ENCODE measurements at places on chromosomes 3 and 15.
A peak's percentile ranks its signal among the peaks of the same experiment; 100 is the strongest.

GRCh38 chr15:73957276-73957675 lies 31.0 kb downstream of the LOXL1 start:
- DNase-seq, result no peak

DNA sequence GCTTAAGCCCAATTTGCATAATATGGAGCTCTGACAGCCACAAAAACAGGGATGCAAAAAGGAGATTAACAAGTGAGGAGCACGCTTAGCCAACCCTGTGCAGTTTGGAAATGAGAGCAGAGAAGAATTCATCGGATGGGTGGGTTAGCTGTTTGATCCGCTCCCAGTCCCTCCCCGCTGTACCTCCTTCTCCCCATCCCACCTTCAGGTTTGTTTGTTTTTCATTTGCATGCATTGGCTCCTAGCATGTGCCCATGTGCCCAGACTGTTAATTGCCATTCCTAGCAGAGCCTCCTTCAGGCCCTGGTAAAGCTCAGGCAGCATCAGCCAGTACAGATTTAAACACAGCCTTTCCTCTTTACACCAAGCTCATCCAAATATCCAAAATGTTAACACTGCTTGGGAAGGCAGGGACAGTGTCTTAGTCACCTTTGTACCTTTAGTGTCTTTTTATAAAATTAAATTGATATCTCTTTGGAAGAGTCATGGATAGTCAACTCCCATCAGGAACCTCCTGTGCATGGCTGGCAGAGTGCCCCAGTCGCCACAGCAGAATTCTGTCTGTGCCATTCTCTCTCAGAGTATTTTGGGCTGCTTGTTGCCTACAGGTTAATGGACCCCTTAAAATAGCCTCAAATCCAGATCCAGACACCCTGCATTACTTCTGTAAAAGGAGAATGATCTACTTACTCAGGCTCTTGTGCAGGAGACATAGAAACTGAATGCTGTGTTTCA lies 244.2 kb downstream of the LSAMP start:
- DNase-seq, result no peak

- no peak for DNase-seq
Observed at GRCh38 chr3:68458581-68458980, 473.8 kb downstream of the TAFA4 start.

DNA sequence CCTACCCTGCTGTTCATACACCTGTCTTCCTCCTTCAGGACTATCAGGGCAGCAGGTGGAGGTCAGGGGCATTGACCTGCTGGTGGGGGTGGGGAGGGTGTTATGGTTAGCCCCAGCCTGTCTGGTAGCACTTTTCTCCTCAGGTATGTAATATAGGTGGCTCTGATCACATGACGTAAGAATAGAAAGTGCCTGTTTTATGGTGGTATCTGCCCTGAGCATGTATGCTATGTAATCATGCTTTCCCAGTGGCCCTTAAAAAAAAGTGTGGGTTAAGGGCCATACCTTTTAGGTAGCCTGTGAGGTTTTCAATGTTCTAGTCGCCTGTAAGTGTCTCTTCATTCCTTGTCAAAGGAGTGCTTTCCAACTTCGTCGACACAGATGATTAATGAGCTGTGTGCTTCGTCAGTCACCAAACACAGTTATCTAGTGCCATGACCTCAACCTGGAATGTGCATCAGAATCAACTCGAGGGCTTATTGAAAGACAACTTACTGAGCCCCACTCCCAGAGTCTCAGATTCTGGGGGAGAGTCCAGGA lies 86.3 kb downstream of the KLHL25 start:
- no peak for DNase-seq

DNA sequence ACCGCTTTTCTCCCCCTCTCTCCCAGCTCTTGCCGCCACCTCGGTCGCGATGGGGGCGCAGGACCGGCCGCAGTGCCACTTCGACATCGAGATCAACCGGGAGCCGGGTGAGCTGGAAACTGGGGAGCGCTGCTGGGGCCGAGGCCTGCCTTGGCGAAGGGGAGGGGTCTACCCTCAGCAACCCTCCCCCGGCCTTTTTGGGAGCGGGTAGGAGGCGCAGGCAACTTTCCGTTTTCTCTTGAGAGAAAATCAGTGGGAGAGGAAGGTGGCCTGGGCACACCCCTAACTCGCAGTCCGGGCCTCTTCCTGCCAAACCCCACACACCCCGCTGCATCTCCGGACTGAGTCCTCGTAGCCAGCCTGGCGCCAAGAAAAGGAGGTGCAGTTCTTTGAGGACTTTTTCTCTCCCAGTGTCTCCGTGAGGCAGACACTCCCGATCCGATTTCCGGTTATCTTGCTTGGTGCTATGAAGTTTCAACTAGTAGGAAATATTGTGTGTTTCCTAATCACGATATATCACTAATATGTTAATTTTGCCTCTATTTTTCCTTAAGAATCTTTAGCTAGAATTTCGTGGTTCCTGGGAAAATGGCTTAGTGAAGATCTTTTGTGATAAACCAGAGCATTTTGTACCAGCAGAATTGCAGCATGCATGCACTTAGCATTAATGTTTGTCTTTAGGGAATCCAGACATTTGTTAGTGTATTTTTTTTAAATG lies 631 bp downstream of the NKTR start:
- peak; percentile 50 for DNase-seq

DNA sequence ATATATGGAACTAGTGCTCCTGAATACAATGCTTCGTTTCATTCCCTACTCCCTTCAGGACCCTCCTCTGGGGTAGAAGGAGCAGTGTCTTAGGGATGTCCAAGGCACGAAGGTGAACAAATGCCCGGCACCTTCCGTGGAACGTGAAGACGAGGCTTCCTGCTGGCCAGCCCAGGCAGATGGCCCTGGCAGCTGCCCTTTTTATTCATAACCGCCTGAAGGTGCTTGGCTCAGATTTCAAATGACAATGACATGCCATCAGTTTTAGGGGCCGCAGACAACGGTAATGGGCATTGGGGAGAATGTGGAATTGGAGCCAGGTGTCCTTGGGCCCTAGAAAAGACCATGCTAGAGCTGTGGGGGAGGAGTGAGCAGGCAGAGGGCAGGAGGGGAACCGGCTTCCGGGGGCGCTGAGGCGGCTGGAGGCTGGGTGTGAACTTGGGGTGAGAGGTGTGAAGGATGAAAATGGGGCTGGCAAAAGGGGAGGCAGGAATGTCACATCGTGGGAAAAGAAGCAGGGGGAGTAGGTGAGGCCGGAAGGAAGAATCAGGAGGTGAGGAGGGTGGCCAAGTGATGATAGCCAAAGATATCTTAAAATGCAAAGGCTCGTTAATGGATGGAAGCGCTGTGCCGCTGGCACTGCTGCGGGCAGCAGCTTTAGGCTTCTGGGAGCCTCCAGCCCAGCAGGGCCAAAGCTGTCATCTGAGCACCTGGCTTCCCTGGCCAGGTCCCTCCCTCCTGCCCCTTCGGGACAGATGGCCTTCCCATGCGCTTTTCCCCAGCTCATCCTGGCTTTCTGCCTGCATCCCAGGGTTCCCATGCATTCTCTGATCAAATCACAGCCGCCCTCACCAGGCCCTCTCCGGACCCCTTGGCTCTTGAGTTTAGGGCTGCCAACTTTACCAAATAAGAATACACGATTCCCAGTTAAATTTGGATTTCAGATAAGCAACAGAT lies 93.7 kb downstream of the TMEM266 start:
- DNase-seq, result no peak

DNA sequence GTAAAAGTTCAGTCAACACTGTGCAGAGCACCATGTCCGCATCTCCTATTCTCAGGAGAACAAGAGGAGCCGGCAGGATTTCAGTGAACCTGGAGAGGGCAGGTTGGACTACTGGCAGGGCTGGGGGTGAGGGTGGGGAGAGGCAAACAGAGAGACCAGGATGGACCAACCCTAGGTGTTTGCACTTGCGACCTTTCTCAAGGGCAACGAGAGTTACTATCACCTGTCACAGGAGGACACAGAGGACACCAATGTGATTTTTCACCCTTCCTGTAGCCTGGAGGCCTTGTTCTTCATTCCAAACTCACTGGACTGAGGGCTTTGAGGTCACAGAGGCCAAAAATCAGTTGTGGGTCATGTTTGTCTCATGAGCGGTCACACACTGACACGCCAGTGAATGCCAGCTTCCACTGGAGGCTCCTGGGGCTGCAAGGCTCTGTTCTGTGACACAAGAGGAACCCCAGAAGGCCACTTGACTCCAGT lies 89.5 kb downstream of the CPN2 start:
- no peak for DNase-seq

GRCh38 chr3:132783152-132783551 lies 60.9 kb upstream of the NPHP3 start:
- DNase-seq, result no peak

DNA sequence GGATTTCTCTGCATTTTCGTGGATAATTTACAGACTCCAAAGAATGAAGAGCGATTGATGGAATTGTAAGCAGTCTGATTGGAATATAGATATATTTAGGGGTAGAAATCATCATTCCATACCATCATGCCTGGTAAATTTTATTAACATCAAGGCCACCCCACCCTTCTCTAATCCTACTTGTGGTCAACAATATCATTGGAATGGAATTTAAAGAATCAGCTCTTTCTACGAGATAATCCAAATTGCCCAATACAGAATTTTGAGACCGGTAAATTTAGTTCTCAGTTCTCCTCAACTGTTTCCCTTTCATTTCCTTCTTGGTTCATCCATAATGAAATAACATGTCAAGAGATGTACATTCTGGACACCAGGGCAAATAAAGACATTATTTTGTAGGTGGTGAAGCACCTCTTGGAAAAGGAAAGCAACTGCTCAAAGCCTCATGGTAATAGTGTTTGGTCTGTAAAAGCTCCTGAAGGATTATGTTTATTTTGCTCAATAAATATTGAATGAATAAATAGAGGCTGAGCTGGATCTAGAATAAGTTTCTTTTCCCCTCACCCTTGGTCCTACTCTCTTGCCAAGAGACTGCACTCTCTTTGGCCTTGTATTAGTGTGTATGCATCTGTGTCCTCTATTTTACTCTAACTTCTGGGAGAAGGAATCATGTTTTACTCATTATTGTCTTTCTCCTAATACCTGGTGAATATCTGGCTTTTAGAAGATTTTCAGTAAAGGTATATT lies 133.7 kb upstream of the BCL6 start:
- DNase-seq, result no peak

- DNase-seq, result no peak
Observed at GRCh38 chr3:51245867-51246266, 139.2 kb upstream of the MANF start.

All from stimulated activated CD4-positive, alpha-beta T cell treated with anti-CD3 and anti-CD28 coated beads, Interleukin-4, amount 100 ng/mL, for 4 hours (primary cell).